ENCODE measurements at places on chromosomes 5 and 9.

GRCh38 chr5:180959661-180960060 is 29.0 kb upstream of the BTNL3 start:
- no peak for DNase-seq

DNA sequence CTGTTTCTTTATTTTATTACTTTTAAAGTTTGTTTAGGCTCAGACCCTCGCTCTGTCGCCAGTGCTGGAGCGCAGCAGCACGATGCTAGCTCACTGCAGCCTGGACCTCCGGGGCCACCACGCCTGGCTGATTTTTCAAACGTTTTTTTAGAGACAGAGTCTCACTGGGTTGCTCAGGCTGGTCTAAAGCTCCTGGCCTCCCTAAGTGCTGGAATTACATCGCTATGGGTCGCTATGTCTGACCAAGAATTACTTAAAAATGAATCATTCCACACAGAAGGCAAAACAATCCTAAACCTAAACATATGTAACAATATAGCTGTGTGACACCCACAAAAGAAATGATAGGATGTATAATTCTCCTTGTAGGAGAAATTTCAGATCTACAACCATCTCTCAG is 86.9 kb upstream of the SIMC1 start:
- DNase-seq: no peak

- DNase-seq: no peak
Measured at GRCh38 chr9:69899491-69899890, 78.9 kb downstream of the CFAP95 start.

GRCh38 chr5:56622141-56622540 is 193.2 kb upstream of the MAP3K1 start:
- DNase-seq: no peak

- no peak for DNase-seq
Measured at GRCh38 chr9:130948266-130948665, 9.2 kb upstream of the FIBCD1 start.

DNA sequence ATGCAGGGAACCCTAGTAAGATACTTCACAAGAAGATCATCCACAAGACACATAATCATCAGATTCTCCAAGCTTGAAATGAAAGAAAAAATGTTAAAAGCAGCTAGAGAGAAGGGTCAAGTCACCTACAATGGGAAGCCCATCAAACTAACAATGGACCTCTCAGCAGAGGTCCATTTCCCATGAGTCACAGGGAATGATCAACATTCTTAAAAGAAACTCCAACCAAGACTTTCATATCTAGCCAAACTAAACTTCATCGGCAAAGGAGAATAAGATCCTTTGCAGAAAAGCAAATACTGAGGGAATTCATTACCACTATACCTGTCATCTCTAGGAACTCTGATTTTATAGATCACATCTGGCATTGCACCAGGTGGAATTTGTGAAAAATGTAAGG is 52.9 kb upstream of the SPATA31E1 start:
- no peak for DNase-seq

DNA sequence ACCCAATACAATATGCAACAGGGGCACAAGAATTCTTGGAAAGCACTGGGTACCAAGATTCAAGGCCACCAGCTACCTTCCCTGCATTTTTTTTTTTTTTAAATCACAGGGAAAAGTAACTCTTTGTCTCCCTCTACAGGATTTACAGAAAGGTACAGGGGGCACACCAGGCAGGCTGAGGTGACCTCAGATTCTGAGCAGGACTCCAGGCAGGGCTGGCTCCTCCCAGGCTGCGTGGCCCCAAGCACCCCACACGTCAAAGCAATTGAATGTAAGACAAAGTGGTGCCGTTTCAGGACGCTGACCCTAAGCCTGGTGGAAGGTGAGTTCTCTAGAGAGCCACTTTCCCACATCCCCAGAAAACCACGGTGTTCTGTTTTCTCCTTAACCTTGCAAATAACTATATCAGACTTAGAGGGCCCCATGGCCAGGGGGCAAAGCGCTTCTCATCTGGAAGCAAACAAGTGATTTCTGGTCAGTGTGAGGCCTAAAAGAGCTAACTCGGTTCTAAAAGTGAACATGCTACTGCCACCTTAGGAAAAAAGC is 222.6 kb downstream of the ROR2 start:
- peak; percentile 55 for DNase-seq

GRCh38 chr9:98702835-98703380 is 5.8 kb downstream of the GABBR2 start:
- no peak for DNase-seq

- peak; percentile 66 for DNase-seq
Measured at GRCh38 chr5:88555674-88556073, 287.0 kb upstream of the TMEM161B start.

- DNase-seq: no peak
Measured at GRCh38 chr5:18158166-18158565, 523.9 kb downstream of the TAF11L14 start.

DNA sequence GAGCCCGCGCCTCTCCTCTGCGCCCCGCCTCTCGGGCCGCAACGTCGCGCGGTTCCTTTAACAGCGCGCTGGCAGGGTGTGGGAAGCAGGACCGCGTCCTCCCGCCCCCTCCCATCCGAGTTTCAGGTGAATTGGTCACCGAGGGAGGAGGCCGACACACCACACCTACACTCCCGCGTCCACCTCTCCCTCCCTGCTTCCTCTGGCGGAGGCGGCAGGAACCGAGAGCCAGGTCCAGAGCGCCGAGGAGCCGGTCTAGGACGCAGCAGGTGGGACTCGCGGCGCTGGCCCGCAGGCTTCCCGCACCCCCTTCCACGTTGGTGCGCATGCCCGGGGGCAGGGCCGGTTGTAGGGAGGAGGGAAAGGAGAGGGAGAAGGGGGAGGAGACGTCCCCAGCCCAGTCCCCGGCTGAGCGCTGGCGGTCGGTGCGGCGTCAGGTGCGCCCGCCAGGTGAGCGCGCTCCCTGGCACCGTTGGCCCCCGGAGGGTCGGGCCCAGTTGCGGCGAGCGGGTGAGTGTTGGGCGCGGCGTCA is at the start of gene OCLN:
Gene OCLN (plus strand): TSS at position 400 of the 532 bp plus-strand sequence. CDS start 11,455 bp downstream, outside the sequence.
- peak; percentile 89 for DNase-seq

DNA sequence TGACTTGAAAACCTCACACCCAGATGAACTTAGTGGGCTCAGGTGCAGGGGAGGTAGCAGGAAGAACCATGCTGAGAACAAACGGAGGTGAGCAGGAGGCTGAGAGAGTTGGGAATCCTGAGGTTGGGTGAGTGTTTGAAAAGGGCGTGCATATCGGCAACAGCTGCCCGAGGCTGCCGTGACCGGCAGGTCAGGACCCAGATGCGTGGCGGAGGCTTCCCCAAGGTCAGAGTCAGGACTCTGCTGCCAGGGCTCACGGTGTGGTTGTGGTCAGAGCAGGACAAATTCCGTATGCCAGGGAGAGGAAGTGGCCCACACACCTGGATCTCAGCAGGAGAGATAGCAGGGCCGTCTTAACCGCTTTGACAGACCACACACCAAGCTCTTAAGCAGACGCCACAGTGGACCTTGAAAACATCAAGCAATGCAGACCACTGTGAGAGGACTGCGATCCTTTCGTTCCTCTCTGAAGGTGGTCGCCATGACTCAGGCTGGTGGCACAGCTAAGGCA is 43.1 kb downstream of the ADAMTS16 start:
- no peak for DNase-seq

DNA sequence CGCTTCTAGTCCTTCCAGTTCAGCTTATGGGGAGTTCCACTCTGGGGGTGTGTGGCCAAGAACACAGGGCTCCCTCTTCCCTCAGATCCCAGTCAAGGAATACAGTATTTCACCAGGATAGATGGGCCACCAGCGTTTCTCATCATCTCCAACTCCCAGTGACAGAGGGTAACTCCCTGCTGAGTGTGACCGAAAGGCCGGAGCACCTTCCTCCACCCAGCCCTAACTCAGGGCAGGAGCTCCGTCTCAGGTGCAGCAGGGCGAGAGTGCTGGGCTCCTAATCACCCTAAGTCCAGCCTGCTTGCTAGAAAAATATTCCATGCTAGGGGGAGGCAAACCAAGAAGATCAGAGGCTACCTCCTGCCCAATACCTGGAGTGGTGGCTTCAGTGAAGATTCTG is 102.6 kb downstream of the ADAMTS2 start:
- DNase-seq: no peak

- DNase-seq: peak; percentile 24
Measured at GRCh38 chr9:27714388-27714787, 141.1 kb upstream of the C9orf72 start.

DNA sequence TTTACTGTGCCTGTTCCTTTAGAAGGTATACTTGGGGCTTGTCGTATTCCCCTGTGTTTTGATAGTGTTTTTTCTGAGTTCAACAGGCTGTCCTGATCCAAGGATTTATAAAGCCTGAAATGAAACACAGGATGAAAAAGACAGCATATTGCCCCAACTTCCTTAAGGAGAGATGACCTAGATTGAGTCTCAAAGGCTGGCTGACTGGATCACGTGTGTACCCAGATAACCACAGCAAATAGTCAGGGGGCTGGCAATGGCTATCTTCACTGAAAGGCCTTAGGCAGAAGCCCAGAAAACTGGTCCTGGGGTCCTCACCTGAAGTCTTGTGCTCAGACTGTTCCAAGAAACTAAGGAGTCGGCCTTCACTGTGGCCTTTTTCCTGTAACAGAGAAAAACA is 7.7 kb upstream of the HK3 start:
- no peak for DNase-seq

GRCh38 chr5:176561259-176561658 is 12.1 kb downstream of the CDHR2 start:
- no peak for DNase-seq

DNA sequence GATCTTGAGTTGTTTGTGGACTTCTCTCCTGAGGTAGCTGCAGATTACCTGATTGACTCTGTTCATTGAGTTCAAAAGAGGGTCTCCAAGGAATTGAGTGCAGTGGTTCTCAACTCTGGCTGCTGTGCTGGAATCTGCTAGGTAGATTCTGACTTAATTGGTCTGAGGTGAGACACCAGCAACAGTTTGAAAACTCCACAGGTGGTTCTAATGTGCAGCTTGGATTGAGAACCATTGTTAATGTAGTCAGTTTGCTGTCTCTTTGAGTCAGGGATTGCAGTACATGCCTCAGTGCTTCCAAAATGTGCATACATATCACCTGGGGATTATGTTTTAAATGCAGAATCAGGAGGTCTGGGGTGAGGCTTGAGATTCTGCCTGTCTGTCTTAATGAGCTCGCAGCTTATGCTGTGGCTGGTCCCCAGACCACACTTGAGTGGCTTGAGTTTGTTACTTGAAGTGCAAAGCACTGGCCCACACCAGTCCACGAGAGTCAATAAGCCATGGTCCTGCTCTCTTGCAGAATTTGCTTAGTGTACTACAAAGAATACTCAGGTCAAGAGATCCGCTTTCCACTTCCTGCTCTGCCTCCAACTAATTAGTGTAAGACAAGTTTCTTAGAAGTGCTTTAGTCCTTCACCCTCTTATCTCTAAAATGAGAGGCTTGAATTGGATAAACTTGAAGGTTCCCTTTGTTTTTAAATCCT is 82.3 kb downstream of the ATG10 start:
- DNase-seq: no peak

DNA sequence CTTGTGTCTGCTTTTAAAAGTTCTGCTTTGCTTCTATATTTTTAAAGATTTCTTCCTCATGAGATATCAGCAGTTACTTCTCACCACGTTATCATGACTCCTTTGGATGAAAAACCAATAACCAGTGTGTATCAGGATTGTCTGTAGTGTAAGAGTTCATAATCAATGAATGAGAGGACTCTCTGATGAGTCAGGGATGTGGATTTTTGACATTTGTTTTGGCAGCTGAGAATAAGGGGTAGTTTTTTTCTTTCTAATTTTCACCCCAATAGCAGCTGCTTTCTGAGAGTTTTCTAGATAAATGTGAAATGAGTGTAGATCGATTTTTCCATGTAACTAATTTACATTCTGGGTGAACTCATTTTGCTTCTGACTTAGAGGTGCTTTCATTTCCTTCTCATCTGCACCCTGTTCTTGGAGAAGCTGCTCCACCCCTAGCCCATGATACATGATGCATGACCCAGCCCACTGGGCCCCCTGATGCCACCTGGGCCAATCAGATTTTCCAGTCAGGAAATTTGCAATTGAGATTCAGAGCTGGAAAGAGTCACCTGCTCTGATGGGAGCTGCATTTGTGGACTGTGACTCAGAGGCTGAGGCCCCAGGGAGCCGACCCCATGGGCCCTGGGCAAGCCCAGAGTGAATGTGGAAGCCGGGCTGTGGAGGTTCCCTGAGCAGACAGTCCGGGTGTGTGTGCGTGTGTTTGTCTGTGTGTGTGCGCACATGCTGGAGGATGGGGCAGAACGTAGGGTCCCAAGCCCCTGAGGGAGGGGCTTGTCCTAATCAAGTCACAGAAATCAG is 159.3 kb downstream of the RGS3 start:
- DNase-seq: no peak

GRCh38 chr9:69172895-69173294 is 1.2 kb upstream of the TJP2 start:
- no peak for DNase-seq

DNA sequence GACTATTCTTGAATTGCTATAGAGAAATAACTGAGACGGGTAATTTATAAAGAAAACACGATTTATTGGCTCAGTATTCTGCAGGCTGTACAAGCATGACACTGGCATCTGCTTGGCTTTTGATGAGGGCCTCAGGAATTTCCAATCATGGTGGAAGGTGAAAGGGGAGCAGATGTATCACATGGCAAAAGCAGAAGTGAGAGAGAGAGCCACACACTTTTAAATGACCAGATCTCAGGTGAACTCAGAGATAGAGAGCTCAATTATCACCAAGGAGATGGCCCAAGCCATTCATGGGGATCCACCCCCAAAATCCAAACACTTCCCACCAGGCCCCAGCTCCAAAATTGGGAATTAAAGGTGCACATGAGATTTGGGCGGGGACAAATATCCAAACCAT is 15.3 kb downstream of the GABRA1 start:
- DNase-seq: no peak

GRCh38 chr5:130992095-130992494 is 173.0 kb downstream of the HINT1 start:
- DNase-seq: no peak

DNA sequence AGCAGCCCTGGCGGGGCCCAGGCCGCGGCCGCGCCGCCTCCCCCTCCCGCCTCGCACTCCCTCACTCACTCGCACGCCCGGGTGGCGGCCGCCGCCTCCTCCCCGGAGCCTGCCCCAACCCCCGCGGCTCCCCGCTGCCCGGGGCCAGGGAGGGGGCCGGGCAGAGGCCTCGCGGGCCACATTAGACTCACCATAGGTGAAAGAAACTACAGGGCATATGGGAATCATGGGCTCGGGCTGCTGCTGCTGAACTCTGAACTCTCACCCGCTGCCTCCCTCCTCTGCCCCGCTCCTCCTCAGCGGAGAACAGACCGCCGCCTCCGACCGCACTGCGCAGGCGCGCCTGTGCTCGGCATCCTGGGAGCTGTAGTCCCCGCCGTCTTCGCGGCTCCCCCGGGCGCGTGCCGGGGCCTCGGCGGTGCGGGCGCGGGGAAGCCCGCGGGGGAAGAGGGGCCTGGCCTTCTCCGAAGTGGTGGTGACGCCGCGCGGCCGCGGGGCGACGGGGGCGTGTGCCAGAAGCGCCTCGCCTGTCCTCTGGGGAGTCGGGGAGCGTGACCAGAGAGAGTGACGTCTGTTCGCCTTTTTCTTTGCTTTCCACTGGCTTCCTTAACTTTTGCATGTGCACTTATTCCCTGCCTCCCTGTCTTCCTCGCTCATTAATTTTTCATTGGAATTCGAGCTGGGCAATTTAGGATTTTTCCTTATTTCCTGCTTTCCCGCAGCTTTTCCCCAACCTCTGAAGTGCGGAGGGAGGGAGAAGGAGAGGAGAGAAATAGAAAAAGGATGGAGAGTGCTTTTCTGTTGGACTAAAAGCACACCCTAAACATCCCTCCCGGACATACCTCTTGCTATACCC is at the start of gene ZFR:
Gene ZFR (minus strand): TSS at position 310 of the 856 bp plus-strand sequence. CDS start 82 bp downstream, at position 228.
- DNase-seq: peak; percentile 95
